ENCODE measurements at places on chromosomes 7 and 10.

GRCh38 chr7:111685349-111685748, 123.1 kb upstream of the IMMP2L start:
- DNase-seq = no peak

DNA sequence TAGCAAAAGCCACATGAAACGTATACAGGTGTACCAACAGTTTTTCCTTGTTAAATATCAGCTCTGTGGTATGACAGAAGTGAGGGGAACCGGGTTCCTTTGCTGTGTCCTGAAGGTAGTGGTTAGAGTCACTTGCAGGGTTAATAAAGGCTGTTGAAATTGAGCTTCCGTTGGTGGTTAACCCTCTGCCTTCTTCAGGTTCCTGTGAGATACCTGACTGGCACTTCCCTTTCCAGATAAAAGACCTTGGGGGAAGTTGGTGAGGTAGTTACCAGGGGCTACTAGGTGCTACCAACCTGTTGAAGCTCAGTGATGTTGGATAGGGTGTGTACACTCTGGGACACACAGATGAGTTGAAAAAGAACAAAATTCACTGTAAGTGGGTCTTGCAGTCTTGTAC, 384.1 kb downstream of the GATA3 start:
- no peak for DNase-seq

GRCh38 chr10:116692225-116692624, 50.1 kb downstream of the HSPA12A start:
- DNase-seq = no peak

GRCh38 chr10:118462401-118462800, 120.3 kb upstream of the FAM204A start:
- no peak for DNase-seq

- no peak for DNase-seq
Observed at GRCh38 chr7:90574146-90574819, 21.8 kb upstream of the CDK14 start.

DNA sequence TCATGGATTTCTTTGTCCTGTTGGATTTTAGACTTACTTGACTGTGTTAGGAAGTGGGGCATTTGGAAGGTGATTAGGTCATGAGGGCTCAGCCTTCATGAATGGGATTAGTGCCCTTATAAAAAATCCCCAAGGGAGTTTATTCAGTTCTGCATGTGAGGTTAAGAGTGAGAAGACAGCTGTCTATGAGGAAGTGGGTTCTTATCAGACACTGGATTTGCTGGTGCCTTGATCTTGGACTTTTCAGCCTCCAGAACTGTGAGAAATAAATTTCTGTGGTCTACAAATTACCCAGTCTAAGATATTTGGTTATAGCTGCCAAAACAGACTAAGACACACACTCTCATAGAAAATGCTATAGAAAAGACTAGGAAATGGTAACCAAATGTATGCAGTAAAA, 724.7 kb upstream of the FZD8 start:
- no peak for DNase-seq

DNA sequence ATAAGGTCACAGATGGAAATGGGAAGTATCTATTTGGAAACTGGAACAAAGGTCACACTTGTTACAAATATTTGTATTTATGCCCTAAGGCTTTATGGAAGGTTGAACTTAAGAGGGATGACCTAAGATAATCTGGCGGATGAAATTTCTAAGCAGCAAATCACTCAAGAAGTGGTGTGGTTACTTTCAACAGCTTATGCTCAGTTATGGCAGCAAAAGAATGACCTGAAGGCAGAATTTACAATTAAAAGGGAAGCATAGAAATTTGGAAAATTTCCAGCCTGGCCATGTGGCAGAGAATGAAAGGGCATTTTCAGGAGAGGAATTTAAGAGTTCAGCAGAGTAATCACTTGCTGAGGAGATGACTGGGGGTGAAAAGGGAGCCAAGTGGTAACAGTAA, 95.8 kb upstream of the TNS3 start:
- no peak for DNase-seq

DNA sequence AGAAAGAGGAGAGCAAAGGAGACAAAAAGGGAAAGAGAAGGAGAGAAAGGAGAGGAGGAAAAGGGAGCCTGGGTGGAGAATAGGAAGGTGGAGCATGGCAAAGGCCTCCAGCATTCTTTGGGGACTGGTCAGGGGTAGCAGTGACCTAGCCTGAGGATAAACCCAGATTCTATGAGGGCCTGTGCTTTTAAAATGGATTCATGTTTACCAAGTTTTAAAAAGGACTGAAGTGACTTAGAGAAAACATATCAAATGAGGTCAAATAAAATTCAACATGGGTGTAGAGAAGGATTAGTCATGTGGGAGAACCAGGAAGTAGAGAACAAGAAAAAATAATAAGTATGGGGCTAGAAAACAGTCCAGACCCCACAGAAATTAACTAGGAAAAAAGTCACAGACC, 20.7 kb downstream of the CREB3L2 start:
- DNase-seq = no peak
